Esophagus muscularis mucosa (tissue), 4 donors: ENCODE measurements at places on chromosomes 16 and 17.

DNA sequence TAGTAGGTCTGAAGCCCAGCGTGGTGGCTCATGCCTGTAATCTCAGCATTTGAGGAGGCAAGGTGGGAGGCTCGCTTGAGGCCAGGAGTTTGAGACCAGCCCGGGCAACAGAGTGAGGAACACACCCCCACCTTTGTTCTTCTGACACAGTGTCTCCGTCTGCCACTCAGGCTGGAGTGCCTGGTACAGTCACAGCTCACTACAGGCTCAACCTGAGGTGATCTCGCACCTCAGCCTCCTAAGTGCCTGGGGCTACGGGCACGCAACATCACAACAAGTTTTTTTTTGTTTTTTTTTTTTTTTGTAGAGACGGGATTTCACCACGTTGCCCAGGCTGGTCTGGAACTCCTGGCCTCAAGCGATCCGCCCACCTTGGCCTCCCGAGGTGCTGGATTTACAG lies 6.7 kb upstream of the TLCD3A start:
- DNase-seq = no peak

DNA sequence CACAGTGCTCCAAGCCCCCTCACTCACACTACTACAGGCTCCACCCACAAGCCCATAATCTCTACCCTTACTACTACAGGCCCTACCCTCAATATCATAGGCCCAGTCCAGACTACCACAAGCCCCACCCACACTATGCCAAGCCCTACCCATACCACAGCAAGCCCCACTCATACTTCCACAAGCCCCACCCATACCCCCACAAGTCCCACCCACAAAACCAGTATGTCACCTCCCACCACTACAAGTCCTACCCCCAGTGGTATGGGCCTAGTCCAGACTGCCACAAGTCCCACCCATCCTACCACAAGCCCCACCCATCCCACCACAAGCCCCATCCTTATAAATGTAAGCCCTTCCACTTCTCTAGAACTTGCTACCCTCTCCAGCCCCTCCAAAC lies 13.8 kb downstream of the RIPOR1 start:
- no peak for DNase-seq

DNA sequence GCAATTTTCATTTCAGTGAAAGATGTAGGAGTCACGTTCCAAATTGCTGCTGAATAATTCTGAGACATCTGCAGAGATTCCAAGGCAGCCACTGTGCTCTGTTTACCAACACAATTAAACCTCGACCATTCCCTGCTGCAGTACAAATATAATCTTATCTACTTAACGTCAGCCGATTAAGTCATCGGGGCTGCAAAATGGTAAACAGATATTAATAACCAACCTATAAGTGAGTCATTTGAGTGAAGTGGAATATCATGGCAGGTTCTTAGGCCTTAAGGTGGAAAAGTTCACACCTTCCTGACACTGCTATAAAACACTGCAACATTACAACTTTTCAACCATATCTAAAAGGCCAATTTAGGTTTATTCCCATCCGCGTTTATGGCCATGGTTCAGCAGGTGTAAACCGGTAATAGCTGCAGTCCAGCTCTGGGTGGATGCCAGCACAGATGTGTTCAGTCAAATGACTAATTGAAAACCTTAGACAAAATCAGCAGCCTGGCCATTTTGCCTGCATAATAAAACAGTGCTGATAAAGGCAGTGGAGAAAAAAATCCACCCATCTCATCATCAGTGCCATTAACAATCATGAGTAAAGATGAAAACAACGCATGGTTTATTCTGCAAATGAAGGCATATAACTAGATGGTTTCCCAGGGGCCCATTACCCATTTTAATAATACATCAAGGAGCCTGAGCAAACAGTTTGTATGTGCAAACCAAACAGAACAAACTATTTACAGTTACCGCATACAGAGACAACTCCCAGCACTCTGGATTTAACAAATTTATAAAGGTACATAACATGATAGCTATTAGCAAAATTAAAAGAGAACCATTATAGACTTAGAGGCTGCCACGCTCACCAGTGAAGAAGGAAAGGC lies 202.9 kb upstream of the IRX3 start:
- DNase-seq = no peak

GRCh38 chr17:1181753-1182137 lies 2.0 kb upstream of the ABR start:
- DNase-seq = no peak

DNA sequence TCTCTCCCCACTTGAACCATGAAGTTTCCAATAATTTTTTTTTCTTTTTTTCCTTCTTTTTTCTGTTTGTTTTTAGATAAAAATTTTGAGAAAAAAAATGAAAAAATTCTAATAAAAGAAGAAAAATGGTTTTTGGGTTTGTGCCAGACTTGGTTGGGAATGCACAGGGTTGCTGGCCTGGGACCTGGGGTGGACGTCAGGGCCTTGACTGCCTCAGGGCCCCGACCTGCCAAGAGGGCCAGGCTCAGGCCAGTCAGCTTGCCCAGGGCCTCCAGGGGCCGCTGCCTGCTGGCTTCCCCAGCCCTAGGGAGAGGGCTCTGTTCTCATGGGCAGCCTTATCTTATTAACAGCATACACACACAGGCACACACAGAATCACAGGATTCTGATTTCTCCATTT lies 6.5 kb downstream of the TBX6 start:
- no peak for DNase-seq

GRCh38 chr17:69630056-69630635 lies 215.6 kb downstream of the MAP2K6 start:
- no peak for DNase-seq

- no peak for DNase-seq
Observed at GRCh38 chr17:36791150-36791941, 145.9 kb upstream of the LHX1 start.

GRCh38 chr17:78781104-78781892 lies 775 bp downstream of the CYTH1 start:
- DNase-seq = no peak

DNA sequence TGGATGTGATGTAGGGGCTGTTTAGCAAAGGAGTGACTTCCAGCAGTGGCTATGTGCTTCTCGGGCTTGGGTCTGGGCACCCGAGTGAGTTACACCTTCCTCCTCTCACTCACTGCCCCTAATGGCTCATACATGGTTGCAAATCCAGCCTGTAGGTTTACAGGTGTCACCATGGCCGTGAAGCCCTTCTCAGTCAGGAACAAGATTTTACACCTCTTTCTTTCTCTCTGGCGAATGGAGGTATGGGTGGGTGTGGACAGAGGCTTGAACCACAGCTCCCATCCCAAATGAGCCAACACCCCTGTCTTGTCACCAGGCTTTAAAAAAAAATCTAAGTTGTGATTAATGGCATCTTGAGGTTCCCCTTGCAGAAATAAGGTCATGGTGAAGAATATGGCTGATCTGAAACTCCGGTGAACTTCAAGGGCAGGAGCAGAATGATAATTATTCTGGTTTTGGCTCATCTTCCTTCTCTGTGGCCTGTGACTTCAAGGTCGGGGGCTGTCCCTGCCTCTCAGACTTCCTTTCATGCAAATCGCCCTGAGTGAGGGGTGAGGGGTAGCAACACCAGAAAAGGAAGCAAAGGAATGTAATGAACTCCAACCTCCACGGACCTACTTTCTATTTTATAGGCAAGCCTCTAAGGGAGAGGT lies 331.2 kb downstream of the MAF start:
- DNase-seq = no peak

GRCh38 chr17:40072735-40073346 lies 10.1 kb downstream of the THRA start:
- DNase-seq = no peak

DNA sequence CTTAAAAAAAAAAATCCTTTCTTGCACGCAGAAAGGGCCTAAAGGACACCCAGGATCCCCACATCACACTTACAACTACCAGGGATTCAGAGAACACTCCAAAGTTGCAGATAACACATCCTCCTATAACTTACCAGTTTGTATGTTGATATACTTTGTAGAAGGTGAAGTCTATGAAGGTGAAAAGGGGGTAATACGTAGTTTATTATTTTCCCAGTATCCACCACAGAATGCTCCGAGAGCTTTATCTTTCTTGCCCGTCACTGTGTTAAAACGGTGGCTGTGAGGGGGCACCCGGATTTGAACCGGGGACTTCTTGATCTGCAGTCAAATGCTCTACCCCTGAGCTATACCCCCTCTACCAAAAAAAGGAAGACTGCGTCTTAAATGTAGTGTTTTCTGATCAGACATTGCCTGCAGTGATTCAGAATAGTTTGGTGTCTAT lies 7.9 kb upstream of the RPL23 start:
- DNase-seq = no peak

DNA sequence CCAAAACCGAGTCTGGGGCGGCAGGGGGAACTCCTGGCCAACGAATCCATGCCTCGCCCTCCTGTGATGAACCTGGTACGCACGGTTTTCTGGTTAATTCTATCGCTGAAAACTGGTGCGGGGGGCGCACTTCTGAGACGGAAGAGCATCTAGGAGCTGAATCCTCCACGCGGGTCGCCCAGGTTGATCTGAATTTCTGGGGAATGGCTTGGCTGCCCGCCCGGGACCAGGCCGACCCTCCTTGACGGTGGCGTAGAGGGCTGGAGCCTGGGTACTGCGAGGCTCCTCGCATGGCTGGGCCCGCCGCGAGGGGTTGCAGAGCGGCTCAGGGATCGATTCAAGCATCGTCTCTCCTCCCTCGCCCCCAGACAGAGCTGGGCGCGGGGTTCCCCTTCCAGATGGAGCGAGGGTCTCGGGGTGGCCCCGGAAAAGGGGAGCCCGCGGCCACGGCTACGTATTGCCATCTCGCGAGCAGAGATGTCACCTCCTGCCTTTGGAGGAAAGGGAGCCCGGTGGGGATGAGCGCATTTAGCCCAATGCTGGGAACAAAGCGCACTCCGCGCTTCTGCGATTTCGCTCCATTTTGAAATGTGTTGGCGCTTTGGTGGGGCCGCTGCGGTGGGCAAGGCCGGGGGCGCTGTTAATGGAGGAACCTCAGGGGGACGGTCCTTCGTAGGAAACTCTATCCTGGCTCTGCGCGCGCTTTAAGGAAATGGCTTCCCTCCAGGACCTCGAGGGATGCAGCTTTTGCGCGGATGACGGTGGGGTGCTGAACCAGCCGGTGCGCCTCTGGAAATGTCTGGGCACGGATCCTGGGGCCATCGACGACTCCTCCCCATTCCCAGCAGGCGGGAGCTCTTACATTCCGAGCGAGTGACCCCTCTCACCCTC lies 2.7 kb downstream of the MAPT start:
- DNase-seq = no peak

DNA sequence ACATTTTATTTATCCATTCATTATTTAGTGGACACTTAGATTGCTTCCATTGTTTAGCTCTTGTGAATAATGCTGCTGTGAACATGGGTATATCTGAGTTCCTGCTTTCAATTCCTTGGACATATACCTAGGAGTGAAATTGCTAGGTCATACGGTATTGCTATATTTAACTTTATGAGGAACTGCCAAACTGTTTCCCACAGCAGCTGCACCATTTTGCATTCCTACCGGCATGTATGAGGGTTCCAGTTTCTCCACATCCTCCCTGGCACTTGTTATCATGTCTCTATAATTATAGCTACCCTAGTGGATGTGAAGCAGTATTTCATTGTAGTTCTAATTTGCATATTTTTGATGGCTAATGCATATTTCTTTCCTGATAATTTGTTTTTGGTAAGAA lies 23.7 kb upstream of the DRG2 start:
- no peak for DNase-seq

- DNase-seq = no peak
Observed at GRCh38 chr16:49980166-49980565, 44.9 kb upstream of the CNEP1R1 start.

DNA sequence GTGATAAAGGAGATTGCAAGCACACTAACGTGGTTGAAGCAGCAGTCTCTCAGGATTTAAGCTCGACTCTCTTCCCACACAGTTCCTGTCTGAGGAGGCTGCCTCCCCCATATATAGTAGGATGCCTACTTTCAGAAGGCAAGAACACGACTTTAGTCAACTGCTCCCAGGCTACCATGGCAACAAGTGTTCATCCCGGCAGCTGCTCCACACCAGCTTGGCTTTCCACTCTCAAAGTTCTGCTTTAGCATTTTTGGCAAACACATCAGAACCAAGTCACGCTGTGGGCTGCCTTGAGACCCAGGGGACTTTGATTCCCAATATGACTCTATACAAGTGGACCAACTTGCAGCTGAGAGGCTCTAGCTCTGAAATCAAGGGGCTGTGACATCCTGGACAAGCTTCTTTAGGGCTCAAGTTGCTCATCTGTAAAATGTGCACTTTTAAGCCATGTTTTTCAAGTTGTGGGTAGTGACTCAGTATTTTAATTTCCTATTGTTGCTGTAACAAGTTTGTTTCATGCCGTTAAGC lies 16.5 kb downstream of the ZP2 start:
- DNase-seq = no peak

GRCh38 chr16:474420-475122 lies 49.1 kb downstream of the RAB11FIP3 start:
- DNase-seq = no peak

DNA sequence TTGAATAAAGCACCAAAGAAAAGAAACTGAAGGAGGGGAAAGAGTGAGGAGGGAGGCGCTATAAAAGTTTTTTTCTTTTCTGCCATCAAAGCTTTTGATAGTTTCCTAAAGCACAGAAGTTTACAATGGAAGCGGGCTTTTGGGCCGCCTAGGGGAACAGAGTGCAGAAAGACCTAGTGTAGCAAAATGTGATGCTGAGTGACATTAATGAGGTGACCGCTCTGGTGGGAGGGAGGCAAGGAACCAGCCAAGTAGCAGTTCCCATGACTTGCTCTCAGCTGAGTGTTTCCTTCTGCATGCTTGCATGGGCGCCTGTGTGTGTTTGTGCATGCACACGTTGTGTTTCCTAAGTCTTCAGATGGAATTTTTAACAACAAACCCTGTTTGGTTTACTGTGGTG lies 15.5 kb downstream of the MSI2 start:
- no peak for DNase-seq

- DNase-seq = no peak
Observed at GRCh38 chr17:67434061-67434525, 57.0 kb downstream of the PITPNC1 start.

- DNase-seq = no peak
Observed at GRCh38 chr17:73776351-73777130, 132.3 kb upstream of the SDK2 start.
